ENCODE measurements at places on chromosomes 6 and 20.

GRCh38 chr6:116280161-116280932 lies 617 bp upstream of the TSPYL1 start:
- DNase-seq: no peak

- no peak for DNase-seq
Observed at GRCh38 chr6:69180361-69181067, 545.4 kb downstream of the ADGRB3 start.

DNA sequence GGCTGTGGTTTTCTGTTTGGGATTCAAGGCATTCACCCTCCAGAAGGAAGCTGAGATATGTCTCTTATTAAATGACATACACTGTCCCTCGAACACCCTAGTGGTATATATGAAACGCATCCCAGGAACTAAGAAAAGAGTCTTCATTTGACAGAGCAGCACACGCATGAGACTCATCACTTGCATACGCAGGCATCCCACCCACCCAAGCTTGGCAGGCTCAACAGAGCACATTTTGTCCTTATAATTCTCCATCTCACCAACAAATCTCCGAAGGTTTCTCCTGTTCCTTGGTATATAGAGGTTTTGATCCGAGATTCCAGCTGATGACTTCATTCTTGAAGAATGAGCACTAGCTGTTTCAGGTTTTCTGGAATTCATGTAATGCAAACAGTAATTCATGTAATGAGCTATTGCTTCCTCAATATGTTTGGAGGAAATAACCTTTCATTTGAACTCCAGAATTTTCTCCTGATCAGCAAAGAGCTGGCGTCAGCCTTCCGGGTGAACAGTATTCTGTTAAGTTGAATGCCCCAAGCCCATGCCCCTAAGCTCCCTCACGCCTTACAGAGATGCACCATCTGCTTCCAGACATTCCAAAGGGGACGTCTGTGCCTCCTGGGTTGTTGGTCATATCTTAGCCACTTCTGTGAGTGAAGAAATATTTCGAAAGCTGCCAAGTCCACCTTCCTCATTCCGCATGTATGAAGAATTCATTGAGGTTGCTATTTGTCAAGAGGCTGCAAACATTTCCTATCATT lies 66.0 kb upstream of the CDH4 start:
- DNase-seq: peak; percentile 86

DNA sequence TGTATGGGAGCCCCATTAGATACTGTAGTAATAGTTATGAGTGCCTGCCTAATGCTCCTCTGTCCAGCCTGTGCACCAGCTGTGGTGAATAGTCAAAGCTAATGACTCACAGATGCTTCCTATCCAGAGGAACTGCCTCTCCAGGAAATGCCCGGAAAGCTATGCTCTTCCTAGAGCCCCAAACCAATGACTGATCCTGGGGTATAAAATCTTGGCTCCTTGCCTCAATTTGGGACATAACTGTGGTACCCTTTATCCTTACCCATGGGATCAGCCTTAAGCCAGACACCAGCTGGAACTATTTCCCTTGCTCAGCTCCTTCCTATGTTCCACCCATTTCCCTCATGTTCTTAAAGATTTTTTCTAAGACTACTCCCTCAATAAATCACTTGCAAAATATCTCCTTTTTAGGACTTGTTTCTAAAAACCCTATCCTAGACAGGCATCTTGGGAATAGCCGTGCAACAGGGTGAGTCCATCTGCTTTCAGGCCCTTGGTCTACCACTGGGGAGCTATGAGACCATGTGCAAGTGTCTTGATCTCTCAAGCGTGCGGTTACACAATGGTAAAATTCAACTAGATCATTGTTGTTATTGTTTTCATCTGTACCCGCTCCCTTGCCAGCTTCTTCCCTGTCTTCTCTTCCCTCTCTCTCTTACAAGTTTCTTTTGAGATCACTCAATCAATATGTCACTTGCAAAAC lies 283.7 kb downstream of the BTBD3 start:
- peak; percentile 27 for DNase-seq

DNA sequence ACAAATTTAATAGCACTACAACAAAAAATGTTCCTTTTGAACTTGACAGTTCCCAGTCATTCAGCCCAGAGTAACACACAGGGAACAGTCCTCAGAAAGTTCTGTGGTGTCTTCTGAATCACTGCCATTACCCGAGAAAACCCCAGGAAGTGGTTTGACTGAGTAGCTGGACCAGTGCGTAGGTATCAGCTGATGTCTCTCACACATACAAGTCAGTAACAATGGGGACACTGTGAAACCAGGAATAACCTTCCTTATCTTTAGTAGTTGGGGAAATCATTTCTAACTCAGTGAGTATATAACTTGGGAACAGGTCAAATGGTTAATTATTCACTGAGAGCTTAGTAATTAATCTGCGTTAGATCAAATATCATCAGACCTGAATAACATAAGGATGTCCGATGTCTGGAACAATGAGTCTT lies 73.1 kb downstream of the HIVEP2 start:
- peak; percentile 97 for DNase-seq

GRCh38 chr20:53395188-53395923 lies 198.3 kb downstream of the ZNF217 start:
- DNase-seq: no peak

GRCh38 chr6:130997061-130997753 lies 65.8 kb downstream of the EPB41L2 start:
- no peak for DNase-seq

Data from mammary epithelial cell (primary cell).